CD4-positive, alpha-beta T cell treated with Interleukin-6 at 100 ng/mL for 8 hours (primary cell): ENCODE measurements at places on chromosomes 5 and 9.

GRCh38 chr9:18638371-18639249, 164.7 kb downstream of the ADAMTSL1 start:
- no peak for DNase-seq

- no peak for DNase-seq
These were observed 391.7 kb downstream of the ACTL7B start for GRCh38 chr9:108463932-108464606.

GRCh38 chr9:116844621-116845020, 157.5 kb downstream of the TRIM32 start:
- DNase-seq, result no peak

DNA sequence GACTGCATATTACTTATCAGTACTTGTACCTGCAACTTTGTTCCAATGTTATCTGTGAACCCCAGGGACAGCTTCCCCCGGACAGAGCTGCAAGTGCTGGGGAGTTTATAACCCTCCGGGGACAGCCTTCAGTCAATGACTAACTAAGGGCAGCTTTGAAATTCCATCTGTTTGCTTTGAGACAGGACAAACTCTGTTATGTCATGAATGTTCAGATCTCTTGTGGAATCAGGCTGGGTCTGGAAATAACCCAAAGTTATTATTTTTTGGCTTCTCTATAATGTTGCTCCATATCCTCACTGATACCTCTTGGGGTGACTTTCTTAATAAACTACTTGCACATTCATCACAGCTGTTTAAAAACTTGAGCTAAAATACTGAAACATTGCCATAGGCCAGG, 617.5 kb upstream of the TLE4 start:
- DNase-seq, result no peak

DNA sequence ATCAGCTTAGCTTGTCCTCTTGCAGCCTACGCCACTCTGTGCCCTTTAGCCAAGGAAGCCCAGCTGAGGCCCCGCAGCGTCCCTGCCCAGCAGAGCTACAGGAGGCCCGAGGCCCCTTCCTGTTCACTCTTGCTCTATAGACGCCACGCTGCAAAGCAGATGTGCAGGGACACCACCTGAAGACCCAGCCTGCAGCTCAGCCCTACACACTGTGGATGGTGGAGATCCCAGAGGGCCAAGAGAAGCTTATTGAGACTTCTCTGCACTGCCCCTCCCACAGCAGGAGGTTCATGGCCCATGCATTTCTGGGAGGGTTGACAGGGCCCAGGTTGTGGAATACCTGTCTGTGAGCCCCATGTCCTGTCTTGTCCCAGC, 33.6 kb downstream of the IRF1 start:
- no peak for DNase-seq

GRCh38 chr5:96885518-96886338, 9.4 kb downstream of the ERAP2 start:
- DNase-seq, result peak; percentile 53

- no peak for DNase-seq
These were observed 615 bp downstream of the RACK1 start for GRCh38 chr5:181243018-181243563.

DNA sequence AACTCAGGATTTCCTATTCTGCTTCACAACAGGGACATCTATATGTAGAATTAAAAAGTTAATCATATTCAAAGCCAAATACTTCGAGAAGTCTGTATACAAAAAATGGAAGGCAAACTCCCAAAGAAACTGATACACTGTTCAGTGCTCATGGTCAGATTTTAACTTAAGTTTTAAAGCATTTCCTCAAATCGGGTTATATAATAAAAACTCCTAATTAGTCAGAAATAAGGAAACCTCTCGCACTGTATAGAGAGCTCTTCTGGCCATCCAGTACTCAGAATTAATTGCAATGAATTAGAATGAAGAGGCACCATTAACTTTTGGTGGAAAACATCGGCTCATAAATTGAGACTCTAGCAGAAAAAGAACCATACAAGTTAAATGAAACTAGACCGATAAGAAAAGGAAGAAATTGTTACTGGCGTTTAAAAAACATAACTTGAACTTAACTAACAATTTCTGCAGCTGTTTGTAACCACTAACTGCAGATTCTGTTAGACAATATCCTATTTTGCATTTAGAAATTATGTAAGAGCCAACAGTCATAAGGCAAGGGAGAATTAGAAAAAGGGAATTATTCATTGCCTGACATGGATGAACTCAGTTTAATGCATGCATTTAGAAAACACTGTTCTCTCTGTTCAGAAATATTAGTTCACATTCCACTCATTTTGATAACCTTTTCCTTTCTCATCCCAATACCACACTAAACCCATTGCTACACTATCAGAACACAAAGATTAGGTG, 96.6 kb downstream of the FNBP1 start:
- no peak for DNase-seq

DNA sequence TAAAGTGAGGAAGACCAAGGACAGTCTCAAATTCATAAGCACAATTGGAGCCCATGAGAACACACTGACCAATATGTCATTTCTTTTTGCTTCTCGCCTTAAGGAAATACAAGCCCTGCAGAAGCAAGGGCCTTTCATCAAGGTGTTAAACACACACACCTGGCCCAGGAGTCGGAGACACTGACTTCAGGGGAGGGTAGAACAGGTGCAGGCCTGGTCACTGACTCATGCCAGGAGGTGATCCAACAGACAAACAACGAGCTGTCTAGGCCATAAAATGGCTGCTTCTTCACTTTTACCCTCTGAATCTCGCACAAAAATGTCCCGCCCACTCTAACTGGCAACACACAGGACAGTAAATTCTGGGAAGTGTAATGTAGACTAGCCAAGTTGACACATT, 62.7 kb downstream of the RGMB start:
- DNase-seq, result no peak

GRCh38 chr9:19113964-19114679, 11.4 kb upstream of the HAUS6 start:
- no peak for DNase-seq

DNA sequence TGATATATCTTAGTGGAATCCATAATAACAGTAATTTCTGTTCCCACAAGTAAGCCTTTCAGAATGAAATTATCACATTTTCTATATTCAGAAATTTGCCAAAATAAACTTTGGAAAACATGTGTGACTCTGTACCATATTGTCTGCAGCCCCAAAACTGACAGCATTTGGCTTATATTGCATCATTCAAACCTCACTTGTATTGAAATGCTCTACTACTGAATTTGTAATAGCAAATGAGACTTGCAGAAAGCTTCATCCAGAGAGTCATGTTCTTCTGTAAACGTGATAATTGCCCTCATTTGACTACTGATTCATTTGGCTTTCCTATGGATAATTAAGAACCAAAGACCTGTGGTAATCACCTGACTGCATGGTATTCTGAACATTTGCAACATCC, 1249.5 kb upstream of the CDH18 start:
- DNase-seq, result no peak

DNA sequence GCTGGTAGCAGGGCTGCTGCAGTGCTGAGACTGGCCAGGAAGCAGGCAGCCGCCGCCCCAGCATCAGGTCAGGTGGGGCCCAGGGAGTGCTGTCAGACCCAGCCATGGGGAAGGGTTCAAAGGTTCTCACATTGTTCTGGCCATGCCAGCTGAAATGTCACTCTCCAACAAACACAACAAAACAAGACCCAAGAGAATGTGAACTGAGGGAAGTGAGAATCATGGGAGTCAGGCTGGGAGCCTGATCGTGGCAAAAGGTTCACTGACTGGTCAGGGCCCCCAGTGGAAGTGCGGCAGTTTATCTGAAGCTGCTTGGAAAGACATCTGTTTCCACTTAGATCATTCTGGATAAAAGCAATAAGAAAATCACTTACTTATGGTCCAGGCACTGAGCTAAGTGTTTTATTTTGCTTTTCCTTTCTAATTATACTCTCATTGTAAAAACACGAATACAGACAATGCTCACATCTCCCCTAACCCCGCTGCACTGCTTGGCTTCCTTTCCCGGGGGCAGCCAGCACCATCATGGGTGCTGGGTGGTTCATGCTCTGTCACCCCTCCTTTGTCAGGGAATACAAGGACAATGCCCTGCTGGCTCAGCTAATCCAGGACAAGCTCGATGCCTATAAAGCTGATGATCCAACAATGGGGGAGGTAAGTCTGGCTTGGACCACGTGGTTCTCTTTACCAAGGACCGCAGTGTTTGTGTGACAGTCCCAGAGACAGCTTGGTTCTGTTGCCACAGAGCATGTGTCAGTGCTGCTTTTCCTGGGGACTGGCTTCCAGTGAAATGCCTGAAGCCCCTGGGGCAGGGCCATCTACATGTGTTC, 41.9 kb upstream of the CFAP157 start:
- DNase-seq, result no peak

DNA sequence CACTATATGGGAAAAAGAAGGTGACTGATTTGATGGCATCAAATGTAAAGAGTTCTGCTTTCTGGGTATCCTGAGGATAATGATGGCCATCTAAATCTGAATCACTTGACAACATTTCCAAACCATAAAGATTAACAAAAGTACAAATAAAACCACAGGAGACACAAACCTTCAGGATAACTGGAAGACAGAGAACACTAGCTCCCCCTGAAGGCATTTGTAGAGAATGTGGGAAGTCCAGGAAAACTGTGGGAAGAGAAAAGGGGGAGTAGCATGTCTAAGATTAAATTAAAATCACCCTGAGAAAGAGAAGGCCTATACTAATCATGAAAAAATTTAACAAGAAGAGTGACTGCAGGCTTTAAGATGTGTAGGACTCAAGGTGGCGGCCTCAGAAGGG, 116.2 kb downstream of the PRELID2 start:
- DNase-seq, result no peak

DNA sequence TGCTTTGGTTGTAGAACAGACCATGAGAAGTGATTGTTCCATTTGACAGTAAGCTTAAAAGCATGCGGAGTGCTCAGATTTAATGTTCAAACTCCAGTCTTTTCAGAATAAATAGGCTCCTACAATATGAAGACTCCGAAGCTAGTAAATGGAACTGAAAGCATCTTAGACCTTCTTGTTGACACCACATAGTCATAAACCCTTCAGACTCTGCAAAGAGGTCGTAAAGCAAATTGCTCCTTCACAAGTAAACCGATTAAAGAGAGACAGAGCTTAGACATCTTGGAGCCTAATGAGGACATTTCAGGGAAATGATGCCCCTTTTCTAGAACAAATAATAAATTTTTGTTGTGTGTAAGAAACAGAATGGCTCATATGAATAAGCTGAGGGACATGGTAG, 511.0 kb upstream of the RIOK2 start:
- DNase-seq, result no peak

- no peak for DNase-seq
These were observed 410.1 kb downstream of the DMRT2 start for GRCh38 chr9:1460143-1460769.

GRCh38 chr9:78399153-78399552, 102.2 kb downstream of the PSAT1 start:
- no peak for DNase-seq

GRCh38 chr5:78269088-78269703, 25.3 kb downstream of the AP3B1 start:
- DNase-seq, result no peak

GRCh38 chr5:159338118-159338517, 7.8 kb upstream of the IL12B start:
- DNase-seq, result no peak

- DNase-seq, result no peak
These were observed 10.5 kb downstream of the RGS14 start for GRCh38 chr5:177367981-177368868.

GRCh38 chr9:83199240-83199639, 136.3 kb upstream of the RASEF start:
- no peak for DNase-seq

GRCh38 chr9:134419684-134420076, 93.4 kb downstream of the RXRA start:
- DNase-seq, result no peak

GRCh38 chr5:1439388-1440097, 5.7 kb downstream of the SLC6A3 start:
- DNase-seq, result no peak

- DNase-seq, result peak; percentile 83
These were observed at the start of gene LRRC70 for GRCh38 chr5:62578540-62578939. TSS of gene LRRC70 (plus strand) at chr5:62578819. CDS start at chr5:62579439, 620 bp downstream.

- no peak for DNase-seq
These were observed 118.0 kb upstream of the BRINP1 start for GRCh38 chr9:119487118-119487827.

GRCh38 chr5:140024928-140025327, 18.2 kb downstream of the NRG2 start:
- no peak for DNase-seq

DNA sequence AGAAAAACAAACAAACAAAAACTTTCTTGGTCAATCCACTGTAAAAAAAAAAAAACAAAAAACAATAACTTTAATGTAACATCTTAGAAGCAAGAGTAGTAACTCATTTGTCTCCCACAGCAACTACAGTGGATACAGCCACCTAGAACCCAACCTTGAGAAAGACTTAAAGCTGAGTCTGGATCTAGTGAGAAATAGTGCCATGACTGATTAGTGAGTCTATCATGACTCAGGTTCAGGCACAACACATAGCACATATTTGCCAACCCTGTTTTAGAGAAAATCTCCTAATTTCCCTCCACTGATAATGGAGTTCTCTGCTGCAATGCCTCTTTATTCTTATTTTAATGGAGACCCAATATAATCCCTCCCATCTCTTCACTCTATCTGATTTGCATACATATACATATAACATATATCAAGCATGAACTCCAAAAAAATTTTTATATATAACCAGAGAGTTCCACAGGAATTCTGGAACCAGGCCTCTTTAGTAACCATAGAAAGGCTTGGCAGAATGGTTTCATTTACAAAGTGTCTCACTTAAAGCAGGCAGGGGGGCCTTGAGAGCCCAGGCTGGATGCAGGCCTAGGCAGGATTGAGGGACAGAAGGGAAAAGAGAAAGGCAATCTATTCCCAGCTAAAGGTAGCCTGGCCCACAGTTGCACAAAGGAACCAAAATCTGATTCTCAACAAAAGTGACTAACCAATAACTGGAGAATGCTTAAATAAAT, 11.9 kb upstream of the NR4A3 start:
- DNase-seq, result no peak

DNA sequence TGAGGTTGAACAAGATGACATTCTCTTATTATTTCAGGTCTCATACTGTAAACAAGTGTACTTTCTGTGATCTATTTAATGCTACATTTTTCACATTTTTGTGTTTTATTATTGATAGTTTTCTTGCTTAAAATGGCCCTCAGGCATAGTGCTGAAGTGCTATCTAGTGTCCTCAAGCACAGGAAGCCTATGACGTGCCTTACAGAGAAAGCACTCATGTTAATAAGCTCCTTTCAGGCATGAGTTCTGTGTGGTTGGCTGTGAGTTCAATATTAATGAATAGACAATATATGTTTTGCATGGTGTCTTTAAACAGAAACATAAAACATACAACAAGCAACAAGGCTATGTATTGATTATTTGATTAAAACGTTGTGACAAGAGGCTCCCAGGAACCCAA, 450.1 kb downstream of the PLK2 start:
- DNase-seq, result no peak

- no peak for DNase-seq
These were observed 200.5 kb upstream of the ACTBL2 start for GRCh38 chr5:57683036-57683630.

- DNase-seq, result no peak
These were observed 9.0 kb downstream of the CD274 start for GRCh38 chr9:5459289-5459829.
